ENCODE measurements at places on chromosomes 7 and 10.

GRCh38 chr7:144738708-144739314 is 97.0 kb downstream of the TPK1 start:
- DNase-seq, result peak; percentile 27

- no peak for DNase-seq
These were observed 74.9 kb downstream of the GFRA1 start for GRCh38 chr10:116197946-116198675.

- no peak for DNase-seq
These were observed 34.5 kb downstream of the SNX10 start for GRCh38 chr7:26326211-26326610.

GRCh38 chr10:95694665-95695064 is 938 bp upstream of the TCTN3 start:
- DNase-seq, result no peak

- no peak for DNase-seq
These were observed 134.4 kb downstream of the SLC16A9 start for GRCh38 chr10:59575269-59575668.

GRCh38 chr10:88064608-88065382 is 201.4 kb downstream of the PTEN start:
- DNase-seq, result peak; percentile 24

DNA sequence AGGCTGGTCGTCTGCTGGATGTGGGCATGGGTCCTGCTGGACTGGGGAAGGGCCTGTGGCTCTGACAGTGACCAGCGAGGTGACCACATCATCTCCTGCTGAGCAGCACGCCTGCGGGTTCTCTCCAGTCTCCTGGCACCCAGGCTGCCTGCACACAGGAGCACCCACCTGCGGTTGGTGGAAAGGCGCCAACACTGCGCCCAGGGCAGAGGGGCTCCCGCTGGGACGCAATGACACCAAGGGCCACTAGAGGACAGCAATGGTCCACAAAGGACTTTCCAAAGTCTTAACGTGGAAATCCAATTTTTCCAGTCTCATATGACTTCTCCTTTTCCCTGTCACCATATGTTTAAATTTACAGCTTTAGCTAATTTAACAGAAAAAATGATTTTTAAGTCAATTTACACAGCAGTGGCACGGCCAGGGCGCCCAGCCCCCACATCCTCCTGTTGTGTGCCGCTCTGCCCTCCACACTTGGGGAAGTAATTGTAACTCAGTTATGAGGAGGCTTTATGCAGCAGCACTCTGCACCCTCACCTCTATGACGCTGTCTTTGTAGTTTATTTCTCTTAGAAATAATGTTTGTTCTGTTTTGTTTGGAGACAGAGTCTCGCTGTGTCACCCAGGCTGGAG is 38.1 kb downstream of the CFAP46 start:
- peak; percentile 42 for DNase-seq

DNA sequence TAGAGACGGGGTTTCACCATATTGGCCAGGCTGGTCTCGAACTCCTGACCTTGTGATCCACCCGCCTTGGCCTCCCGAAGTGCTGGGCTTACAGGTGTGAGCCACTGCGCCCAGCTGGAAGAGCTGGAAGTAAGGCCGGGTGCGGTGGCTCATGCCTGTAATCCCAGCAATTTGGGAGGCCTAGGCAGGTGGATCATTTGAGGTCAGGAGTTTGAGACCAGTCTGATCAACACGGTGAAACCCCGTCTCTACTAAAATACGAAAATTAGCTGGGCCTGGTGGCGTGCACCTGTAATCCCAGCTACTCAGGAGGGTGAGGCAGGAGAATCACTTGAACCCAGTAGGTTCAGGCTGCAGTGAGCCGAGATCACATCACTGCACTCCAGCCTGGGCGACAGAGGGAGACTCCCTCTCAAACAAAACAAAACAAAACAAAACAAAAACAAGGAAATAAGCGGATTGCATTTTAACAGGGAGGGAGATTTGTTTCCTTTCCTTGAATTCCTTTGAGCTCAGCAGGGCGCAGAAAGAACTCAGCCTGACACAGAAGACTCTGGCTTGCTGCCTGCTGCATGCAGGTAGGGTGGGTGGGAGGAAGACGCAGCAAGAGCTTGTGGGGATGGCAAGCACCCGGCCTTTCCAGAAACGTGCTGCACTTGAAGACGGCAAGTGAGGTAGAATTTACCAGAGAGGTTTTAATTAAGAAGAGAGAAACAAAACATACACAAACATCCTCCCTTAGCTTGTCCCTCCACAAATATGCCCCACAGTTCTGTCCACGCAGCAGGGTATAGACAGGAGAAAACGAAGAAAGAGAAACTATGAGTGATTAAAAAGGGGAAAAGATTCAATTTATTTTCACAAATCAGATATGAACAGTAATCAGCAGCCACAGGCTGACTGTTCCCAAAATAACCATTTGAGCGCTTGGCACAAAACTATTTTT is 148.0 kb downstream of the RNF216 start:
- DNase-seq, result no peak

GRCh38 chr10:13614530-13615332 is 28.0 kb downstream of the PRPF18 start:
- no peak for DNase-seq

DNA sequence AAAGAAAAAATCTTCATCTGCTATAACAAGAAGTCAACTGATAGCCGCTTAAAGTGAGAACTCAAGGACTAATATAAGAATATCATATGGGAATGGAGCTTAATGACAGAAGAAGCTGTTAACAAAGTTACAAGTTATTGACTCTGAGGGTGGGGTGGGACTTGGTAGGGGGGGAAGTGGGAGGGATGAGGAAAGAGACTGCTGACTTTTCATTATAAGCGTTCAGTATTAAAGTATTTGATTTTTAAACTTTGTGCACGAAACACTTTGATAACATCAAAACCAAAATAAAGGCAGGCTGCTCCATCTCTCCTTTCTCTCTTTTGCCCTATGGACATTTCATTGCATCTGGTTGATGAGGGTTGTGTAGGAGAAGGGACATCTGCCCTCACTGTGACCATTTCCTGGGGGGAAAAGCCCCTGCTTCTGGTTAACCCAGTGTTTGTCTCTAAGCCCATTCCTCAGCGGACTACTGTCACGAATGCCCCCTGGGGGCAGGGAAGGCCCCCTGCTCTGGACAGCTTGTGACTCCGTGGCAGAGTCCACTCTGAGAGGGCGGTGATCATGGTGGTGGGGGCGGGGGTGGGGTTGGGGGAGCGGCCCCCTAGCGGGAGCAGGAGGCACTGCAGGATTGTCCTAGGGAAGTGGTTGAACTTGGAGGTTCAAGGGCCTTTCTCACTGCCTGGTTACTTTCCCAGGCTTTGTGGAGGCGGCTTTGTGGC is 17.4 kb downstream of the SLC13A4 start:
- DNase-seq, result no peak

DNA sequence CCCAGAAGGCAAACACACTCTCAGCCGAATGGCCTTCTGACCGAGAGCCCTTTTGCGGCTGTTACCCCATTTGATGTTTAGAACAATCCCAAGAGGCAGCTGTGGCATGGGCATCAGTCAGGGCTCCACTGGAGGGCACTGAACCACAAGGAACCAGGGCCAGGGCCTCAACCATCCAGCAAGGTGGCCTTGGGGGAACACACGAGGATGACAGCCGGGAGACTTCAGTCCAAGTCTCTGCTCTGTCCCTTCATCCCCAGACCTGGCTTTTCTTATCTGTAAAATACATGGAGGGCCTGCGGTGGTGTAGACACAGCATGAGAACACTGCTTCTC is 63.6 kb upstream of the INSIG1 start:
- no peak for DNase-seq

GRCh38 chr10:79487296-79488194 is 24.8 kb upstream of the EIF5AL1 start:
- peak; percentile 23 for DNase-seq

DNA sequence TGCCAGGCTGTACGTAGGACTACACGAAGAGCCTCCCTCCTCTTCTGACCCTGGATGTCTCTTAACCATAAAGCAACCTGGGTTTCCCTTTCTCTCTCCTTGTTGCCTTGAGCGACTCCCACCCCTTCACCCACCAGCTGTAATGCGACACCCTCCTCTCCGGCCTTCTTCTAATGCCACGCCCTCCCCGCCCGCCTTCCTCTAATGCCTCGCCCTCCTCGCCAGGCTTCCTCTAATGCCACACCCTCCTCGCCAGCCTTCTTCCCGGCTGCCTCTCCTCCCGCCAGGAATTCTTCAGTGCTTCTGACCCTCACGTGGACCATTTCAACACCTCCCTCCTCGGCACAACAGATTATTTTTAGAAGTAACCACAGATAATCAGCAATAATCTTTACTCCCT is 348.5 kb upstream of the SHH start:
- no peak for DNase-seq

DNA sequence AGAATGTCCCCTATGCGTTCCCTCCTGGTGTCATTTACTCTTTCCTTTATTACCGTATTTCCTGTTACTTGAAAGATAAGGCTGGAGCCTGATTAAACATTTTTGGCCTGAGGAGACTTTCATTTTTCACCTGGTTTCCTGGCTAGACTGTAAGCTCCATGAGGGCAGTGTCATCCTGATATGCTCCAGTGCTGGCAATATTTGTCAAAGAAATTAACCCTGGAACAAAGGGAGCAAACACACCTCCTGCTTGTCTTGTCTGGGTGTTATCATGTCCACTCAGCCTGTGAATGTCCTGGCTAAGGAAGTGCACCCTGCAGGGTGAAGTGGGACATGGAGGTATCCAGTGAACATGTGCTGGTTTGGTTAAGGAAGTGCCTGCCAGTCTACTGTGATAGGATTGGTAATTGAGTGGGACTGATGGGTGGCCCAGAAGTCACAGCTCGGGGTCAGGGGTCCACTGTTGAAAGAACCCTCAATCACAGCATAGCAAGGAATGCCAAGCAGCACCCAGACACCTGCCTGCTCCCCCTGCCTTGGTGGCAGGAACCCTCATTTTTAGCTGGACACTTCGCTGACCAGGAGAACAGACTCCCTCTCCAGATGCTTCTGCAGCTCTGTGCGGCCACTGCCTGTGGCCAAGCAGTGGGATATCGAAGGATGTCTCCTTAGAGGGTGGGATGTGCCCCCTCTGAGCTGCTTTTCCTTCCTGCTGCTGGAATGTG is 20.9 kb upstream of the PPIA start:
- no peak for DNase-seq

GRCh38 chr7:73429215-73429614 is 4.4 kb upstream of the FZD9 start:
- DNase-seq, result no peak

- DNase-seq, result no peak
These were observed 5.8 kb downstream of the UPP1 start for GRCh38 chr7:48094861-48095293.

DNA sequence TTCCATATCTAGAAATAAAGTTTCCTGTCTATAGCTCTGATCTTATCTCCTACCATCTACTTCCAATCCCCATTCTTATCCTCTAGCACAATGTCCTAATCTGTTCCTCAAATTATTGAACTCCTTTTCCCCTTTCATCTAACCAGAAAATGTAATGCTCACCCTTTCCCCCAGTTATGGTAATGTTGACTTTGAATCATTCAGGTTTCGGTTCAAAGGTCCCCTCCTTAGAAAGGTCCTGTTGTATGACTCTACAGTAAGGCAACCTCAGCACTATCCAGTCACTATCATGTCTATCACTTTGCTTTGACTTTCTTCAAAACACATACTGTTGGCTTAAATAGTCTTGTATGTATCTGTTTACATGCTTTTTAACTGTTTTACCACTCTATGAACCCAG is 264.2 kb upstream of the PCDH15 start:
- no peak for DNase-seq

DNA sequence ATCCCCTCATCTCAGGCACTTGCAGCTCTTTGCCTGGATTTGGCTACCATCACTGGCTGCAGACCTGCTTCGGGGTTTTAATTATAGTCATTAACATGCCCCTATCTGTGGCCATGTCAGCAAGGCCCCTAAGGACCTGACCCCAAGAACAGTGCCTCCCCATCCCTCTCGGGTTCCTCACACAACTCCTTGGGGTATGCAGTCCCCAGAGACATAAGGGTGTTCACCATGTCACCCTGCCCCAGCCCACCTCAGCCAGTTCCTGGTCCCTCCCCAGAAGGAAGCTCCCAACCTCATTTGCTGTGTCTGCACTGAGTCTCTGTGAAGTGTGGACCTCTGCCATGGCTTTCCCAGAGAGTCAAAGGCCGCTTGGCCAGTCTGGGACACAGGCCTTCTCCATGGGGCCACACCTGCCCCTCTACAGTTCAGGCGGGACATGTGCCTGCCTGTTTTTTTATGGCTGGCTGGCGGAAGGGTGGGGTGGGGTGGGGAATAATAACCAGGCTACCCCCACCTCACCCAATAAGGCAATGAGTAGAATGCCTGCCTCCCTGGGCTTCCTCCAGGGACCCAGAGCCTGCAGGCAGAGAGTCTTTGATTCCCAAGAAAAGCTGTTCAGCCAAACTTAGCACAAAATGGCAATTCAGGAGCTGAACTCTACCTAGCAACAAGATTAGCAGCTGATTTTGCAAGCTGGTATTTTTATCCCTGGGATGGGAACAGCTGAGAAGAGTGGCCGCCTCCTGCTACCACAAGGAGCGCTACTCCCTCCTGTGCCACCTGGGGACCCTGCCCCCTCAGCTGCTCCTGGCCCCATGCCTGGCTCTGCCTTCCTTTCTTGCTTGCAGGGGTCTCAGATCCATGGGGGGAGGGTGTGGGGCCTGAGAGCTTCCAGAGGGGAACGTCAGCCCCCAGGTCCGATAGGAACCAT is 23.7 kb upstream of the CAMK2B start:
- DNase-seq, result no peak
